ENCODE measurements at places on chromosomes 6 and 20.
A peak's percentile ranks its signal among the peaks of the same experiment; 100 is the strongest.

DNA sequence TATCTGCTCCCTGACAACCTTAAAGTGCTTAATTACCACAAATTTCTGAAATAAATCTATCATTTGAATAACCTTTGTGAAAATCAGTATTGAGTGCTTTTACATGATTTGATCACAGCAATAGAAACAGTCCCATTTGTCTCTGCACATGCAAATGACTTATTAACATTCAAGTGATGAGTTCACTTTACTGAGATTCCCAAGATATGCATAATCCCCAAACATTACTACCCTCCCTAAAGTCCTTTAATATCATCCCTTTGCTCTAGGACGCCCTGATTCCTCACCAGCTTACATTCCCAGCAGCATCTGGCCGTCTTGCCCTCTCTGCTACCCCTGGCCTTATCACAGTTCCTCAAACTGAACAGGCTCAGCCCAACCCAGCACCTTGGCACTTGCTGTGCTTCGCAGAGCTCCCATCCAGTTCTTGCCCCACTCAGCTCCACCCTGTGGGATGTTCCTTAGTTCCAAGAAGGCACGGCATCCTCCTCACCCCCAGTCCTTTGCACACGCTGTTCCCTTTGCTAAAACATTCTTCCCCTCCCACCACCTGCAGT lies 347.5 kb downstream of the PREX1 start:
- no peak for DNase-seq

DNA sequence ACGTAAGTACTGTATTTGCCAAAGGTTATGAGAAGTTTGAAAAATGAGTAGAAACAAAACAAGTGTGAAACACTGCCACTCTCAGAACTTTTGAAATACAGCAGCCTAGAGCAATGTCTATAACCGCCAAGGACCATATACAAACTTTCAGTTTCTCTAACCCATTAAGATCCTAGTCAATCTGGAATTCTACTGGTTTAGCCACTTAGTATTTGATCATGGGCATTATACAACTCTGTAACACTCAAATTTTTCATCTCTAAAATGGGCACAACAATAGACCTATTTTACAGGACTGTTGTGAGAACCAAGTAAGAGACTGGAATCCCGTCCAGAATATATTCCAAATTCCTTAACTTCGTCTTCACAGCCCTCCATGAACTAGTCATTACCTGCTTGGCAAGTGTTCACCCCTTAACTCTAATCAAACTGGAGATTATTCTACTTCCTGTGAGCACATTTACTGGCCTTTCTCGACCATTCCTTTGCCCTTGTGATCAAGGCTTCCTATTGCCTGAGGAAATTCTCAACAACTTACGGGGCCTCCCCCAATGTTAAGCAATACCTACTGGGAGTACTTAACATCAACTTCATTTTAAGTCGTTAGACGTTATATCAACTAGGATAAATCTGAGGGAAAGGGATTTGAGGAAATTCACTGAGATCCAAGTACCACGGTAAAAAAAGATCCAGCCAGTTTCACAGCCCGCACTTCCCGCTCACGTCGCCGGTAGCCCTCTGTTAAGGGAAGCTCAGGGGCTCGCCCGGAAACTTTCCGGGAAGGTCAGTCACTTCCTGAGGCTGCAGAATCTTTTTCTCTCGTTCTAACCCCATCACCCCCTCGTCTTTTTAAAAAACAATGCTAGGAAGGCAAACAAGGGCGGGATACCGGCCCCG lies 1.1 kb downstream of the EIF2S2 start:
- DNase-seq: peak; percentile 38

DNA sequence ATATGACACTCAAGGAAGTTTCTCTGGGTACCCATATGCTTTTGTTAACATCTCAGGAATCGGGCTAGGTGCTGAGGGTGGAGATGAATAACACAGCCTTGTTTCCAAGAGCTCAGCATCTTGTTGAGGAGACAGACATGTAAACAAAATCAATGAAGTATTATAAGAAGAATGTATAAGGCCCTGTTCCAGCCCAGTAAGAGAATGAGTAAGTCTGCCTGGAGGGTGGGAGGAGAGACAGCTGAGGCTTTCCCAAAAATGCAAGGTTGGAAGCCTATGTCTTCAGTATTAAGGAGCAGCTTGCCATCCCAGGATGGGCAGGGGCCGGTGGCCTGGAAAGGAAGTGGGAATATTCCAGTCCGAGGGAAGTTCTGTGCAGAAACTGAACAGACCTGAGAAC lies 615.3 kb upstream of the BTBD3 start:
- peak; percentile 33 for DNase-seq

DNA sequence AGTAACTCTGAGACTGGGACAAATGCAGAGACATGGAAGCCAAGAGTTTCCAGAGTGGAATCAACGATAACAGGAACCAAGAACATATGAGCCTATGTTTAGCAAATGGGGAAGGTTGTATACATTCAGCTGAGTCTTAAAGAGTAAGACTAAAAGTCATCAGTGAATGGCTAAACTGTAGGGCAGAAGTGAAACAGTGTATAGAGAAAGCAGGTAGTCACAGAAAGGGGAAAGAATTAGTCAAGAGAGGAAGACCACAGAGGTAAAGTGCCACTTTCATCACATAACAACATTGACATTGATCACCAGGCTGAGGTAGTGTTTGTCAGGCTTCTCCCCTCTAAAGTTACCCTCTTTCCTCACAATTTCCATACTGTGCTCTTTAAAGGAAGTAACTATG lies 306.5 kb upstream of the SPTLC3 start:
- no peak for DNase-seq

GRCh38 chr6:52328303-52328662 lies 33.7 kb upstream of the PAQR8 start:
- DNase-seq: no peak

GRCh38 chr6:107493158-107494057 lies 3.5 kb downstream of the SOBP start:
- DNase-seq: no peak

DNA sequence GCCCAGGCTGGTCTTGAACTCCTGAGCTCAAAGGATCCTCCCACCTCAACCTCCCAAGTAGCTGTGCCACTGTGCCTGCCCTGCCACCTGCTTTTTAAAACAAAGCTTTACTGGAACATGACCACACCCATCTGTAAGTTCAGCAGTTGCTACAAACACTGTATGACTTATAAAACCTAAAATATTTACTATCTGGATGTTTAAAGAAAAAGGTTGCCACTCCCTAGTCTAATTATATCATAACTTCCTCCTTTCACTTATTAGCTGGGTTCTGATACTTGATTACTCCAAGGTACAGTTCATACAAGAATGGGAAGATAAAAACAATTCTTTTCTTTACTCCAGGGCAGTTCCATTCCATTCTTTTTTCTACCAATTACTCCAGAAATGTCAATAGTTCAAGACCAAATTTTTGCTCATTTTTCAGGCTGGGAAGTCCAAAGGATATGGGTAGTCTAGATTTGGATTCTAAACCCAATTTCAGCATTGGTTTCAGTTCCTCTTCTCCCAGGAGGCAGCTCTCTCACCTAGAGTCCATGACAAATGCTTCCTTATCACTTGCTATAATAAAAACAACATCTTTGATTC lies 63.1 kb downstream of the SEC63 start:
- DNase-seq: no peak

GRCh38 chr6:125498606-125499005 lies 196.8 kb upstream of the HDDC2 start:
- peak; percentile 60 for DNase-seq

DNA sequence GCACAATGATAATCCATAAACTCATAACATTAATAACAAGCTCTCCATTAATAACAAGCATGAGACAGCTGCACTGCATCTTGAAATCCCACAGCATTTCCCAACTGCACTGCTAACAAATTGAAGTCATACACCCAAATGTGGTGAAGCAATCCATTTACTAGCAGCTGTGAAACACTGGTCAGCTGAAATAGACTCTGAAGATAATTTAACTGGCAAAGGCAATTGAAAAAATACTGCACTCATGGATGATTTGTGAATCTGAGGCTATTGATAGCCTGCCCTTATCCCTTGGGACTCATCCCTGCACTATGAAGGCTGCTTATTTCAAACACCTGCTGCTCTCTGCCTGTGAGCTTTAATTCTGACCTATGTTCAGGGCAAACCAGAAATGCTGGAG lies 49.1 kb upstream of the PLCB1 start:
- DNase-seq: peak; percentile 6

GRCh38 chr6:119299694-119300093 lies 49.9 kb downstream of the MAN1A1 start:
- no peak for DNase-seq

GRCh38 chr20:45176526-45177267 lies 2.0 kb downstream of the PI3 start:
- no peak for DNase-seq

GRCh38 chr6:15653581-15653980 lies 9.2 kb downstream of the DTNBP1 start:
- no peak for DNase-seq

- no peak for DNase-seq
These were observed 24.5 kb downstream of the PYGB start for GRCh38 chr20:25272223-25273000.

DNA sequence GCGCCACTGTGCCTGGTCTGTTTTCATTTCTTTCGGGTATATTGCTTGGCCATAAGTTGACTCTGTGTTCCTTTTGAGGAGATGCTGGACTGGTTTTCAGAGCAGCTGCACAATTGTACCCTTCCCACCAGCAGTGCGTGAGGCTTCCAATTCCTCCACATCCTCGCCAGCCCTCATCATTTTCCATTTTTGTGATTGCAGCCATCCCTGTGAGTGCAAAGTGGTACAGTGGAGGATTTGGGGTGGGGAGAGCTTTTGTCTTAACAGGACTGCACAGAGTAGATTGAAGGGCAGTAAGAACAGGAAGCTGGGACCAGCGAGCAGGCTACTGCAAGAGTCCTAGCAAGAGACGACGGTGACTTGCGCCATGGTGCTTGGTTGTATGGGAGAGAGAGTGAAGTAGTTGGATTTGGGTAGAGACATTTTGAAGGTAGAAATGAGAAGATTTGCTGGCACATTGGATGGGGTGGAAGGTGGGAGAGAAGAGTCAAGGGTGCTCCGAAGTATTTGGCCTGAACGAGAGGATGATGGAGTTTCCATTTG lies 18.3 kb downstream of the BCAS4 start:
- no peak for DNase-seq

- no peak for DNase-seq
These were observed 6.4 kb downstream of the SERAC1 start for GRCh38 chr6:158161566-158162254.

DNA sequence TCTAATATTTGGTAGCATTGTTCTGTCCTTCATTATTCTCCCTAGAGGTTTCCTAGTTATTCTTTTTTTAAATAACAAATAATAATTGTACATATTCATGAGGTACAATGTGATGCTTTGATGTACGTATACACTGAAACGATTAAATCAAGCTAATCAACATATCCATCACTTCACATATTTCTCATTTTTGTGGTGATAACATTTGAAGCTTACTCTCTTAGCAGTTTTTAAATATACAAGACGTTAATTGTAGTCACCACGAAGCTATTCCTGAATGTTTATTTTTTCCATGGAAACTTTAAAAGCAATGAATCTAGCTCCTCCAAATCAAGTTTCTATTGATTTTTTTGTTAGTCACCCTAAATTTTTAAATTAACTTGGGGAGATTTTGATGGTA lies 116.5 kb upstream of the PRND start:
- DNase-seq: no peak

- no peak for DNase-seq
These were observed 2.2 kb upstream of the FAM209A start for GRCh38 chr20:56522311-56522710.

- DNase-seq: no peak
These were observed 5.7 kb upstream of the RAB5IF start for GRCh38 chr20:36599912-36600345.

DNA sequence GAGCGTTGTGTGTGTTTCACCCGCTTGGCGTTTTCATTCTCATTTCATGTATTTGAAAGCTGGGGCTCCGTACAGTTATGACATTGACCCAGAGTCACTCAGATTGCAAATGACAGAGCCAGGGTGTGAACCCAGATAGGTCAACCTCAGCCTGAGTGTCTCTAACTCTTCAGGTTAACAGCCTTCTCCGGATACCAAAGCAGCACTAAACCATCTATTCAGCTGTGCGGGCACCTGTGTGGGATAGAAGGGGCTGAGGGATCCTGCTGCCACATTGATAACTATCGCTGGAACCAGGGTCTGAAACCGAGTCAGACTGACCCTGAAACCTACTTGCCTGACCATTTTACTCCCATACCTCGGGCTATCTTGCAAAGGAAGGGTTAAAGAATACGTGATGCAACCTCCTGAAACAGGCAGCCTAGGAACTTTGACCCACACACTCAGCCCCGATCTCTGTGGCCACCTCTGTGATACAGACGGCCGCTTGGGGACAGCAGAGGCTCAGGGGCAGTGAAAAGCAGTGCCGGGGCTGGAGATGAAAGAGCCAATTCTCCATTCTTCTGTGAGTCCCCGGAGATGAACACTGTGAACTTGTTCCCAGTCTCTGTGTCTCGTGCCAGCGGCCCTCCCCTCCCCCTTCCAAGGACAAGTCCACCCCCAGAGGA lies 233.5 kb upstream of the QKI start:
- peak; percentile 71 for DNase-seq

- DNase-seq: peak; percentile 58
These were observed 38.7 kb upstream of the THEMIS start for GRCh38 chr6:127939442-127940066.

DNA sequence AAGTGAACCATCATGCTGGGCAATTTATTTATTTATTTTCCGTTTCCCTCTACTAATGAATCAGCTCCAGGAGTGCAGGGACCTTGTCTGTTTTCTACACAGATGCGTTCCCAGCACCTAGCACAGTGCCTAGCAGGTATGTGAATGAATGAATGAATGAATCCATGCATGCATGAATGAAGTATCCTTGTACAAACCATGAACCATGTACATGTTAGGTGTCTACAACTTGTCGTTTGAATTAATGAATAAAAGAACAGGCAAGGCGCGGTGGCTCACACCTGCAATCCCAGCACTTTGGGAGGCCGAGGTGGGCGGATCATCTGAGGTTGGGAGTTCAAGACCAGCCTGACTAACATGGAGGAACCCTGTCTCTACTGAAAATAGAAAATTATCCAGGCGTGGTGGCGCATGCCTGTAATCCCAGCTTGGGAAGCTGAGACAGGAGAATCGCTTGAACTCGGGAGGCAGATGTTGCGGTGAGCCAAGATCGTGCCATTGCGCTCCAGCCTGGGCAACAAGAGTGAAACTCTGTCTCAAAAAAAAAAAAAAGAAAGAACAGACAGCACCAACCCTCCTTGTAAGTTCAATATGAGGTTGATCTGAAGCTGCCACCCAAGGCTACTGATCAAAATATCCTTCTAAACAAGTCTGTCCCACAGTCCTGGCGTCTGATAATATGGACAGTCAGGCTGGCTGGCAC lies 27.3 kb upstream of the SLC9A8 start:
- no peak for DNase-seq

GRCh38 chr6:108875161-108875555 lies 26.9 kb downstream of the ARMC2 start:
- no peak for DNase-seq

DNA sequence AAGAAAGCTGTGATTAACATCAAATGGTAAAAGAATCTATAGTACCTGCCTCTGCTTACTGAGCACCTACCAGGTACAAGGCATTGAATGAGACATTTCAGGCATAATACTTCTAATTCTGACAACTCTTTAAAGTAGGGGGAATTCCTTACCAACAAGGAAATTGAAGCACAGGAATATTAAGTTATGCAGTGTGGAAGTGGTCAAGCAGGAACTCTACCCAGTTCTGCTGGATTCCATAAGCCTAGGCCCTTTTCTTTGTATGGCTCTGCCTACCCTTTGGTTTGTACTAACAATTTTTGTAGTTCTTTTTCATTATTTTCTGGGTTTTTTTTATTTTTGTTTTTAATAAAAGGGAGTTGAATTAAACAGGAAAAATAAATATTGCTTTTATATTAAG lies 114.5 kb downstream of the MAP3K5 start:
- no peak for DNase-seq
